NCI-H2171 (cell line): ENCODE measurements at places on chromosomes 7 and 10.

DNA sequence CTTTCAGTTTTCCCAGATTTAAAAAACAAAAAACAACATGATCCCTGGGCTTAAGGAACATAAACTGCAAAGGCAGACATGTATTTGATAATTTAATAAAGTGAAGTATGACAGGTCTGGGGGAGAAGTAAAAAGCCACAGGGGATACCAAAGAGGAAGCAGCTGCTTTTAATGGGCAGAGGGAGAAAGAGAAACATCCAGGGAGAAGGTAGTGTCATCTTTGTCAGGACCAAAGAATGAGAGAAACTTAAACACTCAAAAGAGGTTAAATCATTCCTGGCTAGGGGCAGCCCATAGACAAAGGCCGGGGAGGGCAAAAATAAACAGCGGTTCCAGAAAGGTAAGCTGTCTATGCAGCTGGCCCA lies 94.5 kb downstream of the GRB10 start:
- DNase-seq = no peak

GRCh38 chr7:83908526-83908925 lies 259.6 kb upstream of the SEMA3E start:
- no peak for DNase-seq

- no peak for DNase-seq
Observed at GRCh38 chr7:148697256-148698006, 1.3 kb upstream of the CUL1 start.

- no peak for DNase-seq
Observed at GRCh38 chr7:30091491-30091912, 43.3 kb upstream of the MTURN start.

DNA sequence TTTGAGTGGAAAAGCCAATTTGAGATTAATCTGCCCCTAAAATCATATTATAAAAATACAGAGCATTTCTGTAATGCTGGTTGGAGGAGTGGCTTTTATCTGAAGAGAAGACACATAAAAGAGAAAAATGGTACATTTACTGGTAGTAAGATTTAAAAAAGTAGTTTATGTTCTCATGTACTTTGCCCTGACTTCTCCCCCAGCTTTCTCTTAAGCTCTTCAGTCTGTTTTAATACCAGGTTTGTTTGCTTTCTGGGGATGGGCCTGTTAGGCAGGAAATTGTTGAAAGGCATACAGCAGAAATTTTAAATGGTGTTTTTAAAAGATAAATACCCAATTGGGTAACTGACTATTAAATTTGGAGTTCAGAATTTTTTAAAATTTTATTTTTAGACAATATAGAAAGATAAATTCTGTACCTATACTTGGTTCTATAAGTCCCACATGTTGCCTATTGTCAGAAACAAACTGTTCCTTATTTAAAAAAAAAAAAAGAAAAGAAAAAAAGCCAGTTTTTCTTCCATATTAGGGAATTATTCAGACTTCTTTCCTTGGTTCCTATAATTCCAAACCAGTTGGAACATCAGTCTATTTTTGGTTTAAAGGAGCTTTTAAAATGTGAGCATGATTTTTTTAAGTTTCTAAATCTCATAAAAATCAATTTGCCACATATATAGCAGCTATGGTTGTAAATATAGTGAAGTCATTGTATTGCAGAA lies 136.6 kb downstream of the ARID5B start:
- no peak for DNase-seq

DNA sequence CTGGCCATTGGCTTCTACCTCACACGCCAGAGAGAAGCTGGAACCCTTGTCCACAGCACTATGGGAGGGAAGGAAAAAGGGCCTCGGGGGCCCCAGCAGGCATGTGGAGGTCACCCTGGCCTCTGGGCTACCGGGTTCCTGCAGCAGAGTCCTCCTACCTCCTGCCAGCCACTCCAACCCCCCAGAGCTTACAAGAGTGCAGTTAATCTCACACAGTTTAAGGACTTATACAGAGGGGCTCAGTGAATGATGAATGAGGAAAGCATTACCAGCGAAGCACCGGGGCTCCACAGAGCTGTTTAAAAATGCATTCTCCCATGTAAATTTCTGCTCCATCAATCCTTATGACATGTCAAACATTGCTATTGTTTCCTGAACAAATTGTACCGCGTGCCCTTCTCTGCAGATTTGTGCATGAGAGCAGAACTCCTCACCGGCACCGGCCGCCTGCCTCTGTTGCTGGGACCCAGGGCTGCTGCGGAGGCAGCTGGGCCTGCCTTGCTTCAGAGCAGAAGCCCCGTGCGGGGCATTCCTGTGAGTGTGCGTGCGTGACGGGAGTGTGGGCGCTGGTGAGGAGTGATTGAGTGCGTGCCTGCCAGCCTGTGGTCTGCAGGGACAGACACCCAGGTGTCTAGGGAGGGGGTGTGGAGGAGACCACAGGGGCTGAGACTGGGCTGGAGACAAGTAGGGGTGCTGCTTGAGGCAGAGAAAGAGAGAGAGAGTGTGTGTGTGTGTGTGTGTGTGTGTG lies 52.8 kb downstream of the C10orf105 start:
- DNase-seq = no peak

DNA sequence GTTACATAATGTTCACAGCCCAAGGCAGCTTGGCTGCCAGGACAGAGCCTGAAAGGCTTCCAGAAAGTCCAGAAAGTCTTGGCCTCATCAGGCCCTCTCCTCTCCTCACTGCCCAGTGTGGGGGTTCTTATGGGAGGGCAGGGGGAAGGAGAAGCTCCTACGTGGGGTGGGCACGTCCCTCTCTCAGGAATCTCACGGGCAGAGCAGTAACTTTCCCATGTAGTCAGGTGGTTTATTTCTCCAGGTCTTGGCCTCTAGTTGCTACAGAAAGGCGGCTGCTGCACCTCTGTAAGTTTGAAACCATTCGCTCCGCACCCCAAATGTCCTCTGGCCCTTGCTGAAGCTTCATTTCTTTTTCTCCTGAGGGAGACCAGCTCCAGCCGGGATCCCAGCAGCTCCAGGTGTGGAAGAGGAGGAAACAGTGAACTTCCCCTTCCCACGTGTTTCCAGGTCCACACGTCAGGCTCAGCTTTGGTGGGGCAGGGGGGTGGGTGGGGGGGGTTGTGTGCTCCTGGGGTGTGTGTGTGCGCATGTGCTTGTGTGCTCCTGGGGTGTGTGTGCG lies 320.3 kb downstream of the WDR37 start:
- DNase-seq = no peak

GRCh38 chr7:139714163-139714901 lies 63.5 kb downstream of the HIPK2 start:
- DNase-seq = no peak

GRCh38 chr7:79064187-79064823 lies 389.2 kb downstream of the MAGI2 start:
- no peak for DNase-seq

DNA sequence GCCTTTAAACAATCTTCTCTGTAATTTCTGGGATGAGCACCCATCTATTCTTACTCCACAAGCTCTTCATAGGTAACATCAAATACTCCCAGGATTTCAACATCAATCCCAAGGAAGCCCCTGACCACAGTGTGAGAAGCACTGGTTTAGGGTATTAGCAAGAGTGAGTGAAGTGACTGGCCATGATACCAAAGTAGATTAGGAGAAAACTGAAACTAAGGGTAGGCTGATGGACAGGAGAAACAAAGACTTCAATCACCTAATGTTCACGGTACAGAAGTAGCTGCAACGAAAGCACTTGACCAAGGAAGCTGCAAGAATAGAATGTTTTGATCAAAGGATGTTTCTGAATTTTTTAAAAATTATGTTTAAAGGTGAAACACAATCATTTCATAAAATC lies 49.8 kb downstream of the LMBR1 start:
- DNase-seq = no peak

DNA sequence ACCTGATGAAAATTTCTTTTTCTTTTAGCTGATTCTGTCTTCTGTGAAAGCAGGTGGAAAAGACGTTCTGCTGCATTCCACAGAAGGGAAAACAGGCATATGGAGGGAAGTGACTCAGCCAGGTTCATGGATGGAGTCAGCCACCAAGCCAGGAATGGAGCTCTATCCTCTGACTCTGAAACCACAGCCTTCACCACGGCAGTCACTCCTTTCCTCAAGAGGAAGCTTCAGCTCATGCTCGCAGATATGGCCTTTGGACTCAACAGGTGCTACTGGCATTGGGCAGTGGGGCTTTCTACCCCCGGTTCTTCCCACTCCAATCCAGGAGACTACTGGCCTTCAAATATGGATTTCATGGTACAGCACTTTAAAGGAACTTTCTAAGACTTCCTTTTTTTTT lies 11.5 kb upstream of the PLAU start:
- no peak for DNase-seq

DNA sequence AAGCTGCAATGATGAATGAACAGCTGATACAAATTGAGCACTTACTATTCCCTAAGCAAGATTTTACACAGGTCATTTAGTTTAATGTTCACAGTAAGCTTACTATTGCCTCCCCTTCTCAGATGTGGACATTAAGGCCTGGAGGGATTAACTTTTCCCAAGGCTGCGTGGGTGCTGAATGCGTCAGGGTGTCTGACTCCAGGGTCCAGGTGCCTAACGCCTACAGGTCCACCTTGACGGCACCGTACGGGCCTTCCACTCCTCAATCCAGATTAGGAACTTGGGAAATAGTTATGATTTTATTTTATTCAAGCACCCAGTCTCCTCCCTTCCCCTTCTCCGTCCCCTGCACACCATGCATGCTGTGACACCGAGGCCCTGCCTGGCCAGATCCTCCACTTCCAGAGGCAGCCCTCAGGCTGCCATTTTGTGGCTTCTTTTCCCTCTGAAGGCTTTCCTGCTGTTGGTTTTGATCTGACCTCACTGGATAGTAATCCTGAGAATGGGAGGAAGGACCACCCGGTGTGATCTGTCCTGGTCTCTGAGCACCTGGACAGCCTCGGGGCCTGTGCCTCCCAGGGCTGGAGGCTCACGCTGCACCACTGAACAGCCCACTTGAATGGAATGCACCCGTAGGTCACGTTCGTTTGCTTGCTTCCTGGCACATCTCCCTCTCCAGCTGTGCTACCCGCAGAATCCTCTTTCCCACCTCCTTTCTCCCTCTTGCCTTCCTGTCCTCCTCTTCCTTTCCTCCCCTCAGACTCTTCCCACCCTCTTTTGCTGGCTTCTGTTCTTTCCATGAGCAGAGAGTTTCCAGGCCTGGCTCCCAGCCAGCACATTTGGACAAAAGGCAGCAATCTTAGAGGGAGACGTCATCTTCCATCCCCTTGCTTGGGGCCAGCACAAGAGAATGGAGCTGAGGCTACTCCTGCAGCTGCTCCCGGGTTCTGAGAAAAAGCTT lies 14.4 kb downstream of the DENND2A start:
- peak; percentile 32 for DNase-seq

DNA sequence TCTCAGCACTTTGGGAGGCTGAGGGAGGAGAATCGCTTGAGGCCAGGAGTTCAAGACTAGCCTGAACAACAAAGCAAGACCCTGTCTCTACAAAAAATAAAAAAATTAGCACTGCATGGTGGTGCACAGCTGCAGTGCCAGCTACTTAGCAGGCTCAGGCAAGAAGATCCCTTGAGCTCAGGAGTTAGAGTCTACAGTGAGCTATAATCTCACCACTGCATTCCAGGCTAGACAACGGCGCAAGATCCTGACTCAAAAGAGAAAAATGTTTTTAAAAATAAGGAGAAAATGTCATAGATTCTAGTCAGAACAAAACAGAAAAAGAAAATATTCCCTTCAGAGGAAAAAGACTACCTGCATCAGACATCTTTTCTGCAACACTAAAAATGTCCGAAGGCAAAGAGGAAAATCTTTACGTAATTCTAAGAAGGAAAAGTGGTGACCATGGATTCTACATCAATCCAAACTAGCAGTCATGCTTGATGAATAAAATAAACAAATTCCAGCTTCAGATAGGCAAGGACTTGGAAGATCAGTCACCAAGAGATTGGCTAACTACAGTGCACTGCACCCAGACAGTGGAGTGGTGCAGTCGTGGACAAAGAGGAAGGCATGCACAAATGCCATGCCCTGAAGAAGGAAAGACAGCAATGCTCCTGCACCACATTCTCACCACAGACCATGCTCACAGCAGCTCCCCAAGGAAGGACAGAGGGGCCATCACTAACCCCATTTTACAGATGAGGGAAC lies 54.3 kb downstream of the ERCC6 start:
- no peak for DNase-seq

- DNase-seq = no peak
Observed at GRCh38 chr7:78412216-78412858, 613.8 kb downstream of the PHTF2 start.

DNA sequence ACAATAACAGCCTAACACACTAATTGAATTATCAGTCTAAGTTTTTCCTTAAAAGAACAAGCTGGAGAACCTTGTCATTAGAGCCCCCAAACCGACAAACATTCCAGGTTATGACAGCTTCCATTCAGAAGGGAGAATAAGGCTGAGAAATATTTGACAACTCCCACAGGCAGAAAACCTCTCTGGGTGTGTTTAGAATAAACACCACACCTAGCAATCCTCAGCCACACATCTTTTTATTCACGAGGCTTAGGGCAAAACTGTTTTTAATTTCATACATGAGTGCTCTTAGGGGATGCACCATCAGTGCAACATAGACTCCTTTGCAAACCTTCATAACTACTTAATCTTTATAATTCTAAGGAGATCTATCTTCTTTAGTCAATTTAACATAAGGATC lies 24.2 kb downstream of the STN1 start:
- no peak for DNase-seq

- no peak for DNase-seq
Observed at GRCh38 chr7:111727905-111728634, 165.8 kb upstream of the IMMP2L start.

GRCh38 chr7:134999136-134999535 lies 12.8 kb downstream of the AGBL3 start:
- DNase-seq = no peak

DNA sequence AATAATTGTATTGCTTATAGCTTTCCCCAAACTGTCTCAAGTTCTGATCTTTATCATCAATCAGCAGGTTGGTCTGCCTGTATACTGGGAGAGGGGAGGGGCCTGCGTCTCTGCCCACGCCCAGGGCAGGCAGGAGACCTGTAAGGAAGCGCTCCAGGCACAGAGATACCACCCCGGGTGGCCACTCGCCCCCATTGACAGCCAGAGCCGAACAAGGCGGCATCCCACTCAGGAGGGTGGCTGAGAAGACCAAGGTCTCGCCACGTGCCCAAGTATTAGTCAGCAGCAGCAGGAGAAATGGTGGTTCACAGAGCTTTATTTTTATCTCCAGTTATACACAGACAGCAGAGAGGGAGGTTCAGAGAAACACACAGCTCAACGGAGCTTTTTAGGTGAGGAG lies 7.2 kb downstream of the STK32C start:
- no peak for DNase-seq

DNA sequence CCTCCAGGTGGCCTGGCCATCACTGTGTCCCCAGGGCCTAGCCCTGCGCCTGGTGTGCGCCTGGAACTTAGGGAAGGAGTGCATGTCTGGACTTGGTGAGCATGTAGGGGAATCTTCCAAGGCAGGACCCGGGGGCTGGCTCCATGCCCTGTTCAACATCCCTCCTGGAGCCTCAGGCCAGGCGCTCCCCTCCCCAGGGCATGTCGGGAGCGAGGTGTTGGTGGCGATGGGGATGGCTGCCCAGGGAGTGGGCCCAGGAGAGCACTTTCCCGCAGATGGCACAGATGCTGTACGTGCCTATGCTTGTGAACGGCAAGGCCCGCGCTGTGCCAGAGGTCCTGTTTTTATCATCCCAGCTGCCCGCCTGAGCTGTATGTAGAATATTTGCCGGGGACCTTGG lies 55.0 kb downstream of the CDH23 start:
- DNase-seq = peak; percentile 63

GRCh38 chr7:38123494-38123893 lies 54.6 kb upstream of the STARD3NL start:
- DNase-seq = no peak

- DNase-seq = peak; percentile 31
Observed at GRCh38 chr7:29988424-29989256, 961 bp downstream of the SCRN1 start.
